ENCODE measurements at places on chromosomes 11 and 22.

- no peaks in the 10 kb centered on the region for H3K4me1 ChIP-seq
- H3K4me3 ChIP-seq: no peak overlapping the region
- no peak for DNase-seq
- H3K27ac ChIP-seq: no peak overlapping the region
- H3K27me3 ChIP-seq: no peaks in the 10 kb centered on the region
Measured at GRCh38 chr11:93728792-93729128, 12.5 kb downstream of the TAF1D start.

GRCh38 chr22:47409539-47410275 is 647.3 kb downstream of the TBC1D22A start:
- H3K4me1 ChIP-seq: no peaks in the 10 kb centered on the region
- no peaks in the 10 kb centered on the region for H3K36me3 ChIP-seq
- no peak overlapping the region for H3K27ac ChIP-seq
- no peak for DNase-seq
- H3K4me3 ChIP-seq: no peak overlapping the region

- no peaks in the 10 kb centered on the region for H3K27me3 ChIP-seq
- DNase-seq: no peak
- no peak overlapping the region for H3K4me3 ChIP-seq
Measured at GRCh38 chr11:106461148-106461691, 383.8 kb downstream of the AASDHPPT start.

DNA sequence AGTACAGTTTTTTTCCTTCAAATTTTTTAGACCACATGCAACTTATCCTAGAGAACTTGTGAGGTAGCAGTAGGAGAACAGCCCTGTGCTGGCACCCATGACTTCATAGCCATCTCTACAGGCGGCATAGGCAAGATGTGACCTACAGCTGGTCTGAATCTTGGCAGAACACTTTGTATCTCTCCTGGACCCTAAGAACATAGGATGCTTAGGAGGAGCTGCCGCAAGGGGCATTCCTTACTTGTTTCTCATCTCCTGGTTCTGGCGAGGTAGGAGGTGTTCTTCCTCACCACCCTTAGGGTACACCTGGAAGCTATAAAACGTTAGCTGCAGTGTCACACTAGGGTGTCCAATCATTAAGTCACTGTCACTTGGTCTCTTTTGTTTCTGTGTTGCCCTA is 16.4 kb downstream of the CWC15 start:
- H3K4me1 ChIP-seq: no peaks in the 10 kb centered on the region
- H3K4me3 ChIP-seq: no peak overlapping the region
- no peak overlapping the region for H3K27ac ChIP-seq
- DNase-seq: no peak
- H3K27me3 ChIP-seq: no peaks in the 10 kb centered on the region

DNA sequence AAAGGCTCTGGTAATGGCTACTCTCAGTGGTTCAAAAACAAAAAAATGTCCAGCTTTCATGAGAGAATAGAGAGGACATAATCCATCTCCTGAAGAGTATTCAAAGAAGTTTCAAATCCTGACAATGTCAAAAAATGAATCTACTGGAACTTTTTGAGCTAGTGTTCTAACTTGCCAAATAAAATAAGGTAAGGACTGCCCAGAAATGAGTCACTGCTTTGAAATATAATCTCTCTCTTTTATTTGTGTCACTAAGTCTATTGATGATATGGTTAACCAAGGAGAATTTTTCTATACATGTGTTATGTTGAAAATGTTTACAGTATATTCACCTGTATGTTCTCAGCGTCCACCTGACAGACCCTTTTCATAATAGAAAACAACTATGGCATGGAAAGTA is 3.4 kb downstream of the GUCY1A2 start:
- H3K4me1 ChIP-seq: peaks cover 7% of the 10 kb centered on the region
- H3K36me3 ChIP-seq: no peaks in the 10 kb centered on the region
- H3K27me3 ChIP-seq: peaks cover 38% of the 10 kb centered on the region
- H3K4me3 ChIP-seq: no peak overlapping the region

DNA sequence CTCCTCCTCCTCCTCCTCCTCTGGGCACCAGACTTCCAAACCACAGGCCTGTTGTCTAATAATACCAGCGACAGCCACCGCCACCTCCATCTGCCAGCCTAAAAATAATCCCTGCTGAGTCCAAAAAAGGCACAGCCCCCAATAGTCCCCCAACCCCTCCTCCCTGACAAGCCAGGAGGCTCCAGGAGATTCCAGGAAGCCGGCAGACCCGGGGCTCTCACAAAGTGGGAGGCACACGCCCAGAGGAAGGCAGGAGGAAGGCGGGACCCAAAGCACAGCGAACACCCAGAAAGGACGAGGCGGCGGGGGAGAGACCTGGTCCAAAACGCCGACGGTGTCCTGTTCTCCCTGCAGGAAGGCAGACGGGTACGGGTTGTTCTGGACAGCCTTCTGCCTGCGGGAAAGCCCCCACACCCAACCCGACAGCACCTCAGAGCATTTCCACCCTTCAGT is 5.9 kb downstream of the IGSF9B start:
- no peak overlapping the region for H3K27ac ChIP-seq
- peaks cover 6% of the 10 kb centered on the region for H3K4me1 ChIP-seq
- DNase-seq: no peak
- H3K36me3 ChIP-seq: no peaks in the 10 kb centered on the region
- peaks cover 17% of the 10 kb centered on the region for H3K27me3 ChIP-seq

GRCh38 chr11:18394928-18395734 is 768 bp downstream of the LDHA start:
- peak overlapping the region; percentile 75 for H3K4me3 ChIP-seq
- H3K4me1 ChIP-seq: peaks cover 16% of the 10 kb centered on the region
- DNase-seq: no peak
- H3K36me3 ChIP-seq: peaks cover 48% of the 10 kb centered on the region
- H3K27ac ChIP-seq: peak overlapping the region; percentile 96

DNA sequence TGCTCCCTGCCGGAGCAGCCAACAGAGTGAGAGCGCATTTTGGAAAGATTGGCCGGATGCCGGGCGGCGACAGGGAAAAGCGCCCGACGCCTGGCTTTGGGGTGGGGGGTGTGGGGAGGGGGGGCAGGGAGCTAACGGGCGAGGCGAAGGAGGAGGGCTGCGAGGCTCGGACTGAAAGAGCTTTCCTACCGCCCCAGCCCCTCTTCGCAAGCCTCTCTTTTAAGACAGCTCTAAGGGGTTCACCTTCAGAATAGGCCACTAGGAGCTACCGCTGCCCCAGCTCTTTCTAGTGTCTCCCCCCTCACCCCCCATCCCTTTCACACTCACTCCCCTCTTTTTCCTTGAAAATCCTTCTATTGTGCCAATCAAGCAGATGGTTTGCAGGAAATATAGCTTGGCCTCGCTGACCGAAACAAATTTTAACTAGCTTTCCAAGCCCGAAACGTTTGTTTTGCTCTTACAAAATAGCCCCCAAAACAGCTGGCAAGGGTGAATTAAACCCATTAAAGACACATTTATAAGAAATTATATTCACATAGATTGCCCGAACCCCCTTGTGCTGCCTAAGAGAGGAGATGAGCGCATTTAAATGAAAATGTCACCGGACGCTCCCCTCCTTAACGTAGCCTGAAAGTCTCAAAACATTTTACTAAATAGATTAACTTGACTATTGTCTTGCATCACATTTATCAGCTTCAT is 3.7 kb upstream of the DBX1 start:
- H3K4me3 ChIP-seq: no peak overlapping the region
- DNase-seq: no peak
- H3K36me3 ChIP-seq: no peaks in the 10 kb centered on the region
- H3K4me1 ChIP-seq: no peaks in the 10 kb centered on the region
- H3K27me3 ChIP-seq: peaks cover 88% of the 10 kb centered on the region
- no peak overlapping the region for H3K27ac ChIP-seq

DNA sequence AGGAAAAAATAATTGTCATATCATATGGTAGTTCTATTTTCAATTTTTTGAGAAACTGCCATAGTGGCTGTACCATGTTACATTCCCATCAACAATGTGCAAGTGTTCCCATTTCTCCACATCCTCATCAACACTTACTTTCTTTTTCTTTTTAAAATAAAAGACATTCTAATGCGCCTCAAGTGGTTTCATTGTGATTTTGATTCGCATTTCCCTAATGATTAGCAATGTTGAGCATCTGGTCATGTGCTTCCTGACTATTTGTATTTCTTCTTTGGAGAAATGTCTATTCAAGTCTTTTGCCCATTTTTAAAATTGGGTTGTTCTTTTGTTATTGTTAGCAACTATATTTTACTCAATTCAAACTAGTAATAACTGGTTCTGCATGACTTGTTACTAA is 8.4 kb downstream of the MCHR1 start:
- no peak overlapping the region for H3K4me3 ChIP-seq
- H3K27me3 ChIP-seq: no peaks in the 10 kb centered on the region
- H3K4me1 ChIP-seq: peaks cover 1% of the 10 kb centered on the region
- DNase-seq: no peak

DNA sequence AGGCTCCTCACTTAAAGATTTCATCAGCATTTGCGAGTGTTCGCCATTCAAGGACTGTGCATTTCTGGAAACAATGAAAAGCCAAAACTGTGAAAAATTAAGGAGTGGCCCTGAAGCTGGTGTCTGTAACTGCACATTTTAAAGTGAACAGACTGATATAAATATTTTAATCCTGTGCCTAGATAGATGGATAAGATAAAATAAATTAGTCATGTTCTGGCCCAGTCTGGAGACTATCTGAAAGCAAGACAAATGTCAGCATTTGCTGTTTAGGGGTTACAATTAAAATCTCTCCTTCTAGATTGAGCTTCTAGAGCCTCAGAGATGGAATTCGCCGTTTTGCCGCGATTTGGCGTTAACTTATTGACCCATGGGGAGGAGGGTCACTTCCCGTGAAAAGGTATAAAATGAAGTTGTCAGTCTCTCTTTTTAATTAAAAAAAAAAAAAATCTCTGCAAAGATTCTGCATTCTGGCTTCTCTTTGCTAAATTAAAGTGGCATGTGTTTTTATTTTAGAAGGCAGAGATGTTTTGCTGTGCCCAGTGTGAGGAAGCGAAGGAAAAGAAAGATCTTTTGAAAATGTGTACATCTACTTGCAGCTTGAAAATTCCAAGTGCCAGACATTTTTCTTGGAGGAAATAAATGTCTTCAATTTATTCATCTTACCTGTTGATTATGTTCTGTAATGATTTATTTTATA is 79.7 kb upstream of the WNT7B start:
- H3K27ac ChIP-seq: peak overlapping the region; percentile 96
- peak overlapping the region; percentile 50 for H3K4me3 ChIP-seq
- no peaks in the 10 kb centered on the region for H3K27me3 ChIP-seq
- peak; percentile 6 for DNase-seq

DNA sequence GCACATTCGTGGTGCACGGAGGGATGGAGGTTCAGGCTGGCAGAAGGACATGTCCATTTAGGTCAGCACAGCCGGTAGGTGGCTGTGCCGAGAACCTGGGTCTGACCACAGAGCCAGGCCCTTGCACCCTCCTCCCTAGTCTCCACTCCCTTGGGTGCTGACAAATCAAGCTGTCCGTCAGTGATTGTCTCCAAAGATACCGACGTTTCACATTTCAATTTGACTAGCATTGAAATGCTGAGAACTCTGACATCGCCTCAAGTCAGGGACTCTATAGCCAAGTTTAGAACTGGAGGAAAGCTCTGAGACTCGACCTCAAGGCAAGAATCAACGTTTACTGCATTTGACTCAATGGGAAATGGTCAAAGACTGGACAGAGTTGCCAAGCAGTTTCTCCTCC is 1321.1 kb downstream of the TBC1D22A start:
- H3K4me3 ChIP-seq: no peak overlapping the region
- no peaks in the 10 kb centered on the region for H3K27me3 ChIP-seq
- H3K4me1 ChIP-seq: no peaks in the 10 kb centered on the region
- DNase-seq: no peak
- H3K27ac ChIP-seq: no peak overlapping the region

DNA sequence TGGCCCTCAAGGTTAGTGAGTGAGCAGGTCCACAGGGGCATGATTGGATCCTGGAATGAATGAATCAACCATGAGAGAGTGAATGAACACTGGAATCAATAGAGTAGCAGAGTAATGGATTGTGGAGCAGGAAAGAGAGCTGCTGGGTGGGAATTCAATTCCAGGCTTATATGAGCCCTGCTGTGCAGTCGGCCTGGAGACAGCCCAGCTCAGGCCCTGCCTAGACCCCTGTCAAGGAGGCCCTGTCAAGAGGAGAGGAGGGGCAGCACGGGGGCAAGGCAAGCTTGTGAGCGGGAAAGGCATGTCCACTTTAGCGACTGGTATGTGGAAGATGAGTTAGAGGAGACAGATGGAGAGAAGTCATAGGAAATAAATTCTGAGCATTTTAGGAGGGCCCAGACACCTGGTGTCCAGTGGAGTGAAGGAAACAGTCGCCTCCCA is 1.3 kb upstream of the FOLR1 start:
- H3K27me3 ChIP-seq: no peaks in the 10 kb centered on the region
- H3K27ac ChIP-seq: no peak overlapping the region
- no peaks in the 10 kb centered on the region for H3K4me1 ChIP-seq
- no peaks in the 10 kb centered on the region for H3K36me3 ChIP-seq
- no peak for DNase-seq
- no peak overlapping the region for H3K4me3 ChIP-seq

- no peaks in the 10 kb centered on the region for H3K36me3 ChIP-seq
- peaks cover 8% of the 10 kb centered on the region for H3K27me3 ChIP-seq
- no peak overlapping the region for H3K4me3 ChIP-seq
- no peak for DNase-seq
- no peak overlapping the region for H3K27ac ChIP-seq
Measured at GRCh38 chr11:134586726-134587125, 174.7 kb upstream of the B3GAT1 start.

- H3K4me1 ChIP-seq: peaks cover 16% of the 10 kb centered on the region
- peaks cover 57% of the 10 kb centered on the region for H3K36me3 ChIP-seq
- peak overlapping the region; percentile 67 for H3K4me3 ChIP-seq
Measured at GRCh38 chr11:61814247-61814957, 2.4 kb downstream of the FADS1 start.

DNA sequence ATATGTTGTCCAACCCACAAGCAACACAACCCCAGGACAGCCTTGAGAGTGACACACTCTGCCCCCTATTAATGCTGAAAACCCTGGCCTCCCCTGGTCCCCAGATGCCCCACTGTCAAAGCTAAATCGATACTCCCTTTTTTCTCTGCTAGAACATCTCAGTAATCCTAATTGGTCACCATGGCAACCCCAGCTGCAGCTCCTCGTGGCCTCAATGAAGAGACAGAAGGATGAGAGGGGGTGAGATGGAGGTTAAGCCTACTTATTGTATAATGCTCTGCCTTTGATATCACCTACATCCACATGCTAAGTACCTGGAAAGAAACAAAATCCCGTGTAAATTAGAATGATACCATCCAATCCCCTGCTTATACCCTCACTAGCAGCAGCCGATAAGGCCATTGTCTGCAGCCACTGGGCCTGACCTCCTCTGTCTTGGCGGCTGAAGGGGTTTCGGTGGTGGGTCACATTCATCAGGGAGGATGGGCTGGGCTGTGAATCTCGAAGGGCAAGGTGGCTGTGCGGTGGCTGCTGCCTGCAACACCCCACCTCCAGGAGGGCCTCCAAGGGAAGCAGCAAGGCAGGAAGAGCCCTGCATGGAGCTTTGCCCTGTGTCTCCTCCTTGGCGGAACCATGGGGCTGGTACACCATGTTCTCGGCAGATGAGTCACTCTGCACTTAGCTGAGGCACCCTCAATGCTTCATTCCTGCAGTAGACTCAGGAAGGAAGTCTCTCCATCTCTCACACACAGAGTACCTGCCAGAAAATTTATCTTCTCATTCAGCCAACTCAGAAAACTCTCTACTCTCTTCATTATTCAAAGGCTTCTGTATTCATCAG is 399.5 kb downstream of the BUD13 start:
- no peak overlapping the region for H3K27ac ChIP-seq
- H3K36me3 ChIP-seq: no peaks in the 10 kb centered on the region
- H3K27me3 ChIP-seq: no peaks in the 10 kb centered on the region
- no peak for DNase-seq
- no peak overlapping the region for H3K4me3 ChIP-seq
- H3K4me1 ChIP-seq: no peaks in the 10 kb centered on the region

GRCh38 chr11:60951904-60952741 is at the start of gene SLC15A3:
Gene SLC15A3 (minus strand): TSS chr11:60952176. CDS start chr11:60951551, 625 bp downstream.
- DNase-seq: no peak
- H3K36me3 ChIP-seq: no peaks in the 10 kb centered on the region
- no peaks in the 10 kb centered on the region for H3K4me1 ChIP-seq
- no peak within 1 kb of the TSS for H3K4me3 ChIP-seq

All from RWPE2 (cell line).